ENCODE measurements at places on chromosomes 16 and 17. TPM values are rescaled to one million over a fixed set of nuclear protein-coding genes. Genes with fewer than 3 reads are reported as not detected.

MT1M gene
- not detected for total RNA-seq

KIF18B gene
- 36.2 TPM for total RNA-seq

ADAM11 gene
- 0.33 TPM for total RNA-seq

MYH4 gene
- total RNA-seq = not detected

C16orf92 gene
- not detected for total RNA-seq

HNF1B gene
- not detected for total RNA-seq

CD300LB gene
- not detected for total RNA-seq

ENO3 gene
- total RNA-seq = 26.8 TPM

CHST5 gene
- not detected for total RNA-seq

EVI2B gene
- 14.1 TPM for total RNA-seq

ANKRD40CL gene
- not detected for total RNA-seq

LITAFD gene
- not detected for total RNA-seq

EPX gene
- total RNA-seq = not detected

PERCC1 gene
- total RNA-seq = not detected

HSPB9 gene
- total RNA-seq = not detected

TBC1D3C gene
- not detected for total RNA-seq

SOCS7 gene
- total RNA-seq = 18.1 TPM

C17orf100 gene
- 1.5 TPM for total RNA-seq

EFTUD2 gene
- 171 TPM for total RNA-seq

TP53TG3 gene
- total RNA-seq = not detected

DPEP1 gene
- total RNA-seq = not detected

SULT1A4 gene
- total RNA-seq = 1.4 TPM

GALR2 gene
- 4.8 TPM for total RNA-seq

CACNG1 gene
- total RNA-seq = not detected

SLC25A10 gene
- 25.7 TPM for total RNA-seq

AANAT gene
- total RNA-seq = not detected

RPH3AL gene
- total RNA-seq = 1.7 TPM

DDX42 gene
- total RNA-seq = 106 TPM

SARM1 gene
- total RNA-seq = 16.5 TPM

PYDC1 gene
- total RNA-seq = not detected

KRTAP2-2 gene
- not detected for total RNA-seq

GRAPL gene
- 3.5 TPM for total RNA-seq

NECAB2 gene
- not detected for total RNA-seq

CSH1 gene
- total RNA-seq = not detected

ATMIN gene
- total RNA-seq = 19.3 TPM

CRISPLD2 gene
- total RNA-seq = 0.19 TPM

TERB1 gene
- not detected for total RNA-seq

RAB34 gene
- total RNA-seq = 4.9 TPM

ZNF207 gene
- total RNA-seq = 192 TPM

WIPF2 gene
- 19.0 TPM for total RNA-seq

SEPTIN12 gene
- not detected for total RNA-seq

OTOA gene
- not detected for total RNA-seq

KRT12 gene
- total RNA-seq = not detected

PPP1R1B gene
- not detected for total RNA-seq

PLK1 gene
- 81.2 TPM for total RNA-seq

TEX19 gene
- total RNA-seq = not detected

CEMP1 gene
- total RNA-seq = not detected

SLC38A8 gene
- not detected for total RNA-seq

ESRP2 gene
- total RNA-seq = 0.59 TPM

All from activated CD4-positive, alpha-beta memory T cell treated with anti-CD3 and anti-CD28 coated beads for 36 hours (primary cell).